ENCODE measurements at places on chromosomes 1 and 21.

DNA sequence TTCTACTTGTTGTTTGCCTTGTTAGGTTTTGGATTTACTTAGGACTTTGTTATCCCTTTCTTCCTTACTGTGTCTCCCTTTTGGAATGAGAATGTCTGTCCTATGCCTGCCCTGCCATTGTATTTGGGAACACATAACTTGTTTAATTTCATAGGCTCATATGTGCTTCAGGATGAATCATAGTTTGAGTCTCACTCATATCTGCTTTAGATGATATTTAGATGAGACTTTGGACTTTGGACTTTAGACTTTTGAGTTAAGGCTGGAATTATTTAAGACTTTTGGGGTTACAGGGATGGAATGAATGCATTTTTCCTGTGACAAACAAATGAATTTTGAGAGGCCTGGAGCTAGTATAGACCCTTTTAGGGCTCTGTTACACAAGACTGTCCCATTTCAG, 33.4 kb downstream of the PSMG1 start:
- DNase-seq, result no peak

DNA sequence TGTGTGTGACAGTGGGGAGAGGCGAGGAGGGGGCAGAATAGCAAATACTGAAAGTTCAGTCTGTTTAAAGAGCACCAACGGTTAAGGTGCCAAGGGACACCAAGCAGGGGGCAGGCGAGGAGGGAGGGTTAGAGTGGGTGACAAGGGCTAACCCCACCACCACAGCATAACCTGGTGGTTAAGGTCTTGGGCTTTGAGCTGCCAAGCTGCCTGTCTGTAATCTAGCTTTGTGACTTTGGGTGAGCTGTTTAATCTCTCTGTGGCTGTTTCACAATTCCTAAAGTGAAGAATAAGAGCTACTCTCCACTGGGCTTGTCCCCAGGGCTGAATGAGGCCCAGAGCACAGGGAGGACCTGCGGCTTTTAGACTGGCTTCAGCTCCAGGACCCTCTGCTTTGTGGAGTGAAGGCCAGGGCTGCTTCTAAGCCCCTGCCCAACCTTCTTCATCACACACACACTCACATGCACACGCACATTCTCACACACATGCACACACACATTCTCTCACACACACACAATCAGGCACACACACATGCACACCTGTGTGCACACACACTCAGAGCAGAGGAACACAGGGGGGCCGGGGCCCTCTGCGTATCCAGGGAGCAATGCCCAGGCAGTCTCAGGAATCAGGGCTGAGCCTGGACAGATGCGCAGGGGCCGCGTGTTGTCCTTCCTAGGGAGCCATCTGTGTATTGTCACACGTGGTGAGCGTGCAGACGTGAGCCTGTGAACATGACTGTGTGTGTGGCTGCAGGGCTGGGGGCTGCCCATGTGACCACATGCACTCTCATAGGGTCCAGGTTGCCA, 101.6 kb upstream of the TARDBP start:
- no peak for DNase-seq

DNA sequence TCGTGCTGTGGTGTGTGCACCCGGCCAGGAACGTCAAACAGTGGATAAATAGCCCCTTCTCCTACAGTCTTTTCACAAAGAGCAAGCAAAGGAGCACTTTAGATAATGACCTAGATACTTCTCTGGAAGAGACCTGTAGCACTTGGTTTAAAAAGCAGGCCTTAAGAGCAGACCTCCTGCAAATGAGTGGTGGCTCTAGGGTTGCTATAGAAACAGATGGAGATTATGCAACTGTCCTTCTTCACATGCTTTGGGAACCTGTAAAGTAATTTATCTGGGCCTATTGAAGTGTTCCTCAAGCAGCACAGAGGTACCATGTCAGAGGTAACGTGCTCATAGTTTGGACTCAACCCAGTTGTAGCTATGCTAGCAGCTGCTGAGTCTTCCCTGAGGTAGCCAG, 208.2 kb upstream of the KIAA0040 start:
- DNase-seq, result no peak

DNA sequence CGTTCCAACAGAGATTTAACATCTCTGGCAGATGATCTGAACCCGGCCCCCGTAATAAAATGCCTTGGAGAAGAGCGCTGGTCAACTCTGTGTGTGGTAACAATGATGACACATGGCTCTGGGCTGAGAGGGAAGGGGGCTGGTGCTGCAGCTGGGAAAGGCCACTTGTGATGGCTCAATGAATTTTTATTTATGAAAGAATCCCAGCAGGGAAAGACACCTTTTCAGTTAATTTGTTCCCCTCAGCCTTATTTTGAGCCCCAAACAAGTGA, 59.4 kb downstream of the SYT6 start:
- DNase-seq, result no peak

Data from activated naive CD8-positive, alpha-beta T cell treated with anti-CD3 and anti-CD28 coated beads, Interleukin-2, amount 50 U/mL, for 16 hours (primary cell).